ENCODE measurements at places on chromosomes 2 and 18.
A peak's percentile ranks its signal among the peaks of the same experiment; 100 is the strongest.

GRCh38 chr2:53536583-53537361, 230.8 kb upstream of the CHAC2 start:
- no peak for DNase-seq

- DNase-seq: peak; percentile 88
Measured at GRCh38 chr18:79405019-79405780, 9.5 kb downstream of the NFATC1 start.

GRCh38 chr2:160063879-160064612, 1.6 kb upstream of the PLA2R1 start:
- no peak for DNase-seq

- no peak for DNase-seq
Measured at GRCh38 chr2:133484106-133484505, 84.2 kb downstream of the NCKAP5 start.

- no peak for DNase-seq
Measured at GRCh38 chr18:47606526-47606925, 323.9 kb downstream of the SMAD2 start.

GRCh38 chr2:222332116-222332515, 33.3 kb upstream of the PAX3 start:
- no peak for DNase-seq

GRCh38 chr2:119873350-119874315, 113.9 kb downstream of the PTPN4 start:
- DNase-seq: no peak

- DNase-seq: no peak
Measured at GRCh38 chr2:122851972-122852531, 1096.6 kb downstream of the TSN start.

DNA sequence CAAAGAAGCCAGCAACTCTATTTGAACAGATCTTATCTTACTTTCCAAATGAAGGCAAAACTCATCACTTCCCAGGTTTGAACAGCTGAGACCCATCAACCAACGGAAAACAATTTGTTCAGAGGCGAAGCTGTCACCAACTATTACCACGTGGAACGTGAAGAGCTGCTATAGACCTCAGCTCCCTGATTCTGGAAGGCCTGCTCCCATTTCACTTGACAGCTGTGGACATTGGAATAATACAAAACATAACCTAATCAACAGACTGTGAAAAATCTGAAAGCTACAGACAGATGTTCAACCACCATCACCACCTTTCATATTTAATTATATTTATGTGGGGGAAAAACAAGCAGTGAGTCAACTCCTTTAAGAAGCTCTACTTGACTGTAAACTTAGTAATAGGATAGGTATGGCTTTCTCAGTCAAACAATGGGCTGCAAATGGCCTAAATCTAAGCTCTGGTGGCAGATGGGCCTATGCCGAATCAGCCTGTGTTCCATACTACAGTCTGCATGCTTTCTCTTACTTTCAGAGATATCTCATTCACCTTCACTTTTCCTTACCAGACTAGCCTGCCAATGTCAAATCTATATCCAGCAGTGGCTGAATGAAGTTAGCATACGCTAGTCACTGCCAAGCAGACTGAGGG, 896.4 kb downstream of the TDRD15 start:
- no peak for DNase-seq

DNA sequence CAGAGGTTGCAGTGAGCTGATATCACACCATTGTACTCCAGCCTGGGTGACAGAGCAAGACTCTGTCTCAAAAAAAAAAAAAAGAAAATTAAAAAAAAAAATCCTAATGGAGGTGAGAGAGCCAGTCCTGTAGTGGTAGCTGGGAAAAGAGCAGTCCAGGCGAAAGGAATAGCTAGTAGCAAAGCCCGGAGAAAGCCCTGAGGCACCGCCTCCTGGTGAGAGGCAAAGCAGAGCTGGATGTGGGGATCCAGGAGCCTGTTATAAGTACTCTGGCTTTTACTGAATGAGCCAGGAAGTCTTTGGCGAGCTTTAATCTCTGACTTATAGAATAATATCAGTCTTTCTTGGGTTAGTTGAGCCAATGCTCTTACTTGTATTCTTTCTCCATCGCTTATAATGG, 6.6 kb upstream of the KLHL23 start:
- no peak for DNase-seq

DNA sequence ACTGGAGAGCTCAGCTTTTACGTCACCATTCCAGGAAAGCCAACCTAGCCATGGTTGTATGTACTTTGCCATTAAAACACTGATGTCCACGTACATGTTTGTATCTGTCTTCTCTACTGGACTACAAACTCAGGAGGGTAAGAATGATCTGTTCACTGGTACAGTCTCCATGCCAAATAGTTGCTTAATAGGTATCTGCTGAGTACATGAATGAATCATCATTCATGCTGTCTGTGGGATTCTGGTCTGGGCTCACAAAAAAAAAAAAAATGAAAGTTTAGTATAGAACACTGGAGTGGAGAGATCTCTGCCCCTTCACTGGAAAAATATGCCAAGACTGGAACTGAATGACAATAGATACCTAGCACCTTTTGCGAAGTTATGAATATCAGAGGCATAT, 102.6 kb upstream of the ITGA4 start:
- no peak for DNase-seq

DNA sequence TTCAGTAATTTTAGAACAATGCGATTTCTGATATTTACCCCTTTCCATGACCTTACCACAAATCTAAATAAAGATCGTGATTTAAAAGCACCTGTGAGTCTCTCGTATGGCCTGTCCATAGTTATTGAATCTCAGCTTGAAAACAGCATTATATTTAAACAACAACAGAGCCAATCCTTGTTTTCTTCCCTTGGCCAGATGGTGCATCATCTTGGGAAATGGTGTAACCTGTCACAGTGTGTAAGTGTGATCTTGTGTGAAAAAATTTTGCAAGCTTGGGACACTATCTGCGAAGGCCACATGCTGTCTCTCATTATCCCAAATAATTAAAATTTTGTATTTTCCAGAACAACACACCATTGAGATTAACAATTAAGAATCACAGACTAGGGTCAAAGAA, 262.7 kb upstream of the SPHKAP start:
- DNase-seq: no peak

DNA sequence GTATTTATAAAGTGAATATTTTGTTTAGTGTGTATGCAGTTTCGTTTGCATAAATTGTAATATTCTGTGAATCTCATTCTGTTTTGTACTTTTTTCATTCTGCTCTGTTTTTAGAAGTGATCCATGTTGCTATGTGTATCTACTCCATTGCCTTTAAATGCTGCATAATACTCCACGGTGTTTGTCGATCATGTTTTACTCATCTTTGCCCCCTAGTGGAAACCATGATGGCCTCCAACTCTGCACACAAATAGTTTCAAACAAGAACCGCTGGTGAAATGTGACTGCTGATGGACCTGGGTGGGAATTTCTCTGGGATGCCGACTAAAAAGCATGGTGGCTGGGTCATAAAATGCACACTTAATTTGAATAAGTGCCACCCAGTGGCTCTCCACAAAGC, 32.0 kb upstream of the SKOR2 start:
- DNase-seq: no peak

- DNase-seq: no peak
Measured at GRCh38 chr2:165877565-165878550, 75.7 kb downstream of the TTC21B start.

DNA sequence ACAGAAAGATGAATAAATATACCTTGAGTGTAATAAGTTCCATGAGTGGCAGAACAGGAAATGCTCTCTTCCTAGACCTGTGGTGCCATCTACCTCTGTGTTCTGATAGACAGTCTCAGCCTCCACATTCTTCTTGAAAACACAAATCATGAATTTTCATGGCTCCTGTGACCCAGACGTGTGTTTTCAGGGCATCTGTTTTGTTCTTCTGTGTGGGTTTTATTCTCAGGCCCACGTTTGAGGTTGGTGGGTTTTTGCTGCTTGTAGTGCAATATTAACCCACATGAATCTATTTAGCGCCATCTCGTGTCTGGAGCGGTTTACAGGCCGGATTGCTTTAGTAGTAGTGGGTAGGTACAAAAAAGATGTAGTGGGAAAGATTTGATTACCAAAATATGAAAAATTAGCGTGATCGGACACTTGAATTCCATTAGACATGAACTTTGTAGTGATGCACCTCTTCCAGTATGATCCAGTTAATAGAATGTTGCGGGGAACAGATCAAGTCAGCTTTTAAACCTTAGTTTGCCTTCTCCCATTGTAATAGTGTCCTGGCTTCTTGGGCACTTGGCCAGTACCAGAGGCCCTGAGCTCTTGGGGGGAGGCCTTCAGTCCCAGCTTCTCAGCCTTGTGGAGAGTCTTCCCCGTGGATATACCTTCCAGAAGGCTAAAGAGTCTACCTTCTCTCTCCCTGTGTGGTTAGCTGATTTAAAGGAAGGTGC, 256.5 kb downstream of the TPGS2 start:
- no peak for DNase-seq

DNA sequence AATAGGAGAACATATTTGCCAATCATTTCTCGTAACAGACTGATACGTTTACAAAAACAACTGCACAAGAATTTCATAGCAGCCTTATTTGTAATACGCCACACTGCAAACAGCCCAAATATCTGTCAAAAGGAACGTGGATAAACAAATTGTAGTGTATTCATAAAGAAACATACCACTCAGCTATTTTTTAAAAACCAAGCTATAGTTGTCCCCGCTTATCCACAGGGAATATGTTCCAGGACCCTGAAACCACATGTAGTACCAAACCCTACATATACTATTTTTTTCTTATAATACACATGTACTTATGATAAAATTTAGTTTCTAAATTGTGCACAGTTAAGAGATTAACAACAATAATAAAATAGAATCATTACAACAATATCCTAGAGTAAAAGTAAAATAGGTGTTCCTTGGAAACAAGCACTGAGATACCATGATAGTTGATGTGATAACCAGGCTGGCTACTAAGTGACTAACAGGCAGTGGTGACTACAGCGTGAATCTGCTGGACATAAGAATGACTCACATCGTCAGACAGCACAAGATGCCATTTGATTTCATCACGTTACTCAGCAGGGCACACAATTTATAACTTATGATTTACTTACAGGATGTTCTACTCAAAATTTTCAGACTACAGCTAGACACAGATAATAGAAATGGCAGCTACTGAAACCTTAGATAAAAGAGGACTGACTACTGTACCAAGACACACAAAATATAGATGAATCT, 367.4 kb downstream of the NCKAP5 start:
- no peak for DNase-seq

DNA sequence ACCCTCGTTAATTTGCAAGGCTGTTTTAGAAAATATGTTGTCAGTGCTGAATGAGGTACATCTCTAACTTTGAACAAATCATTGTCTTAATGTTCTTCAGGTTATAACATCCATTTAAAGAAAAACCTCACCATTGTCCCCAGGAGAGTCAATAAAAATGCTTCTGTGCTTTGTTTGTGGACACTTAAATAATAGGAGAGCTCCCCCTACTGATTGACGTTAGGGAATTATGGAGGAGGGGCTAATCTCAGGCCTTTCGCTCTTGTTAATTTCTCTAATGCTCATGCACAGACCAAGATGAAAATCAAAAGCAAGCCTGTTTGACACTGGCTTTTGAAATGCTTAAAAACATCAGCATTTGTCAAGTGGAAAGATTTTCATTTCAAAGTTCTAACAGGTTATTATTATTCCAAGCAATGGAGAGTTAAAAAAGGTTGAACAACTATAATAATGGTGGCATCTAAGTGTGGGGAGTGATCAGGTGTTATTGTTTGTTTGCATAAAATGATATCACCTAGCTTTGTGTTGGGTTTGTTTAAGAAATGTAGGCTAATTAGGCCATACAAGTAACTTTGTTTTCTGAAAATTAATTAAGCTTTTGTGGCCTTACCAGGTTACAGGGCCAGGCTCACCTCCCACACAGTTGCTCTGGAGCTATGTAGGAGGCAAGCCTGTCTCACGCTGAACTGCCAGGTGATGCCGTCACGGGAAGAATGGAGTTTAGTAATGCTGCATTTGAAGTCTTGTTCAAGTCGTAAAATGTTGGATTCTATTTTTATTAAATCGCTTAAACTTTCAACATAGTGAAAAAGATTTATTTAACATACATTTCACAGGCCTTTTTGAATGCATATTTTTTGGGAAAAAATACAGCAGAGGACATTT, 51.7 kb upstream of the SMIM21 start:
- no peak for DNase-seq

DNA sequence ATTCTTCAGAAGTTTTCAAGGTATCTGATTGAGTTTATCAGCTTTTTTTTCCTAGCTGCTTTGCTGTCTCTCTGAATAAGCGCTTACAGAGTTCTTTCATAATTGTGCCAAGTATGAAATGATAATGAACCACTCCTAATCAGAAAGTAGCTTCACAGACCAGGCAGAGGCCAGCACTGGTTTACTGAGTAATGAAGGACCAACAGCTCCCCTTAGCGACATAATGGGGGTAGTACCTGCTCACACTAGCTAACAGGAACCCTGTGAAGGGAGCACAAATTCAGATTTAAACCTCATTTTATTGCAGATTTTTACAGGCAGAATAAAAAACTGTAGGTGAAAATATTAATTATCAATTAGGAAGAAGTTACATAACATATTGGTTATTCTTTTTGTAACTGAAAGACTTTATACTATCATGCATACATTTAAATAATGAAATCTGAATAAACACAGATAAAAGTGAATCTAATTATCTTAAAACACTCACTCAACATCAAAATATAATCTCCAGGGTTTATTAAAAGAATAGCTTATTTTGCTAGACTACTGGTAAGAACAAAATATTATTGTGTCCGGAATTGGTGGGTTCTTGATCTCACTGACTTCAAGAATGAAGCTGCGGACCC, 53.7 kb upstream of the LRRC30 start:
- DNase-seq: no peak

- DNase-seq: no peak
Measured at GRCh38 chr2:136031711-136032110, 46.3 kb upstream of the DARS1 start.

DNA sequence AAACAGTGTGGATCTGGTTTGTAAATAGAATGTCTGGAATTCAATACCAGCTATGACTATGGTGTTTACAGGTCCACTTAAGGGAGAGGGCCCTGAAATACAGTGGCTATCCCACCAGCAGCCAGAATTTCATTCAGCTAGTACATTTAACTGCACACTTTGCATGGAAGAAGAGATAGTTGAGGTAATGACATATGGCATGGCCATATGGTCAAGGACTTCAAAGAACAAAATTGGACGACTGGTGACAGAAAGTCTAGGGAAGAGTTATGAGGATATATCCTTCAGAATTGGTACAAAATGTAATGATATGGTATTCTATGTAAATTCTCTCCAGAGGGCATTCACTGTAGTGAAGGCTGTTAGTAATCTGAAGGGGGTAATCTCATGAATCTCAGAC, 105.0 kb downstream of the IKZF2 start:
- no peak for DNase-seq

DNA sequence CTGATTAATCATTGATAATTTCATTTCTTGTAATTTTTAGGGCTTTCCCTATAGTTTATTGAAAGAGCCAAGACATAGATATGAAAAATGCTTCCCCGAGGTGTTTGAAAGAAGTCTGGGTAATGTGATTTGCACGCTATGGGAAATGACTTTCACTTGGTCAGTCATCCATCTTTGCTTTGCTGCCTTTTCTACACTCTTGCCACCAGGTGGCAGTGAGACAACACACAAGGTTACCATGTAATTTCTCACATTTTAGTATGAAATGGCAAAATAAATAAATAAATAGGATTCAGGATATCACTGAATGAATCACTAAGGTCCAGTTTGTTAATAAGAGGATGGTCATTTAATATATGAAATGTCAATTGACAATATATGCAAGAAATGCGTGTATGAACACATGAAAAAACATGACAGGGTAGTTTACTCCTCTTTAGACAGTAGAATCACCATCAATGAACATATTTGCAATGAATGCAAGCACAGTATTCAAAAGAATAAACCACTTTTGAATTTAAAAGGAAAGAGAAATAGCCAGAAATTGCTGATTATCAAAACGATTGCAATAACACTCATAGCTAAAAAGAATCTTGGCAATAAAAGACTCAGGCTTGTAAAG, 52.2 kb upstream of the KCNH7 start:
- no peak for DNase-seq

Measured in stimulated activated CD4-positive, alpha-beta T cell treated with anti-CD3 and anti-CD28 coated beads, Interleukin-1b, Interleukin-23, amount 100 ng/mL, for 48 hours (primary cell).